ENCODE measurements at places on chromosomes 6 and 20. TPM values are rescaled to one million over a fixed set of nuclear protein-coding genes. Genes with fewer than 3 reads are reported as not detected.

OOEP gene
- not detected for total RNA-seq

COL21A1 gene
- 4.2 TPM for total RNA-seq

GRCh38 chr20:58646257-58646656 lies 4.8 kb upstream of the STX16 start:
- peak; percentile 5 for DNase-seq

DNA sequence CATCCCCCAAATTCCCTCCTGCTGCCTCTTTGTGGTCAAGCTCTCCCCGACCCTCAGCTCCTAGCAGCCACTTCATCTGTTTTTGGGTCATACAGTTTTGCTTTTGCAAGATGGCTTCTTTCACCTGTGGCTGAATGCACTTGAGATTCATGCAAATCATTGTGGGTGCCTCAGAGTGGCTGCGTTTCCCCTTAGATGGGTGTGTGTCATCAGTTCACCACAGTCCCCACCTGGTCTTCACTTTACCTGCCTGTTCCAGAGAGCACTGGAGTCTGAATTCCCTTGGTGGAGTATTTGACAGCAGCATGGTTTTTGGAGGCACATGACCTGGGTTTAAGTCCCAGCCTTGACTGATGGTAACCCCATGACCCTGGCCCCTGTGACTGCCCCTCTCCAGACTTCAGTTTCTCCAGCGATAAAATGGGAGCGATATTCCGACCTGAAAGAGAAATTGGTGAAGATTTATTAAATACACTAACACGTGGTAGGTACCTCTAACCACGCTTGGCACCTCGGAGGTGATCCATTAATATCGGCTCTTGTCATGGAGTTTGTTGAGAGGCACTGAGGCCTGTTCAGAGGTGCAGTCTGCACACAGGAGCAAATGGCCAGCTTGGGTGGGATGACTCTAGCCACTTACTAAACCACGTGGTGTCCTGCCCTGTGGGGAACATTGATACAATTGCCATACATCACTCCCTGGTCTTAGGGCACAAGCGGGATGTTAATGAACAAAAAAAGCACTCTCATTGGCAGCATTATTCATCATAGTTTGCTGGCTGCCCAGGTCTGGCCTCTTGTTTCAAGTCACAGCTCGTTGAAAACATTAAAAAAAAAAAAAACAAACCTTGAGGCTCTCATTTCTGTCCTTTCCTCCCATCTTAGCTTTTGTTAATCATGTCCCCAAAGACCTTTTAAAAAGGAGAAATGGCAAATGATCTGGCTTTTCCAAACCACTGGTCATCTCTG lies 167.2 kb upstream of the KCNG1 start:
- DNase-seq: no peak

DNA sequence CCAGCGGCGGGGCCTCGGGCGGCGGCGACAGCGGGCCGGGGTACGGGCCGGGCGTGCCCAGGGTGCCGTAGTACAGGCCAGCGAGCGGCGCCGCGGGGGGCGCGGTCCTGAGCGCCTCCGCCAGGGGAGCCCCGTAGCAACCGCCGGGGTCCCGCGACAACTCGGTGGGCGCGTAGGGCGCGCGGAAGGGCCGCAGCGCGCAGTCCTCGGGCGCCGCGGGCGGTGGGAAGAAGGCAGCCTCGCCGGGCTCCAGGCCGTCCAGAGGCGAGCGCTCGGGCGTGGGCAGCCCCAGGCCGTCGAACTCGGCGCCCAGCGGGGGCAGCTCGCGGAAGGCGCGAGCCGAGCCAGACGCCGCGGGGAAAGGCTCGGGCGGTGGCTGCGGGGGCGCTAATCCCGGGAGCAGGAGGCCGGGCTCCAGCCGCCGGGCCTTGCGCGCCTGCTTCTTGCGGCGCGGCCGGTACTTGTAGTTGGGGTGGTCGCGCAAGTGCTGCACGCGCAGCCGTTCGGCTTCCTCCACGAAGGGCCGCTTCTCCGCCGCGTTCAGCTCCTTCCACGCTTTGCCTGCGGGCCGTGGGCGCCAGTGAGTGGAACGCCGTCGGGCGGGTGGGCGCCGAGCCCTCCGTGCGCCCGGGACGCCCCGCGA lies 916 bp downstream of the SOX18 start:
- DNase-seq: no peak

DNA sequence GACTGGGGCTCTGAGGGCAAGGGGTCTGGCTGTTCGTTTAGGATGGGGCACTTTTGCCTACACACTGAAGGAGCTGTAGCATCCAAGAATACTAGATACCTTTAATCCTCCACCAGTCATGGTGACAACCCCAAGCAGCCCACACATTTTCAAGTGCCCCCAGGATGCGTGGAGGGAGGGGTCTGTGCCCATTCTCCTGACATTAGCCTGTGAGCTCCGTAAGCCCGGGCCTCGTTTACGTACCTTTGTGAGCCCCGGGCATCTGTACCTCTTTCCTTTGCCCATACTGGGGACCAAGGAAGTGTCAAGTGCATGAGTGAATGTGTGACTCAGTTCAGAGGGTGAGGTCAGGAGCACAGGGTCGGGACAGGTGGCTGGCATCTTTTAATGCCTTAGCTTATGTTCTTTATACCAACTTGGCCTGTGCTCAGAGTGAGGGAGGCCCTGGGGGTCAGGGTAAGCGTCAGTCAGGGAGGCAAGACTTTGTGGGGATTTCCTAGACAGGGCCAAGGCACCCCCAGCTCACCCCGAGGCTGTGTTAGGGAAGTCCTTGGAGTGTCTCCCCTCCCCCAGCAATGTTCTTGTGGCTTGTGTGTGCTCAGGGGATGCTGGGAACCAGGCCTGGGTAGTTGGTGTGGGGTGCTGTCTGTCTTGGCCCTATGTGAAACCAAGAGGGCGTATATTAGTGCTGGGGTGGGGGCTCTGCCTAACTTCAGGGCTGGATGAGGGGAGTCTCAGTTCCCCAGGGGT lies 12.9 kb downstream of the VEGFA start:
- no peak for DNase-seq

- no peak for DNase-seq
These were observed 63.1 kb downstream of the SEC63 start for GRCh38 chr6:107894809-107895396.

- no peak for DNase-seq
These were observed 2.8 kb downstream of the RNF24 start for GRCh38 chr20:4012589-4012988.

Measured in body of pancreas (tissue), 4 donors.